Sigmoid colon (tissue), 7 donors: ENCODE measurements at places on chromosomes 3 and 15. TPM values are rescaled to one million over a fixed set of nuclear protein-coding genes. Genes with fewer than 3 reads are reported as not detected.
A peak's percentile ranks its signal among the peaks of the same experiment; 100 is the strongest.

- no peak overlapping the region for H3K27ac ChIP-seq
- H3K36me3 ChIP-seq: peaks cover 3% of the 10 kb centered on the region
- H3K4me1 ChIP-seq: no peaks in the 10 kb centered on the region
- DNase-seq: no peak
Observed at GRCh38 chr3:78670746-78671145, 1097.1 kb downstream of the ROBO1 start.

DNA sequence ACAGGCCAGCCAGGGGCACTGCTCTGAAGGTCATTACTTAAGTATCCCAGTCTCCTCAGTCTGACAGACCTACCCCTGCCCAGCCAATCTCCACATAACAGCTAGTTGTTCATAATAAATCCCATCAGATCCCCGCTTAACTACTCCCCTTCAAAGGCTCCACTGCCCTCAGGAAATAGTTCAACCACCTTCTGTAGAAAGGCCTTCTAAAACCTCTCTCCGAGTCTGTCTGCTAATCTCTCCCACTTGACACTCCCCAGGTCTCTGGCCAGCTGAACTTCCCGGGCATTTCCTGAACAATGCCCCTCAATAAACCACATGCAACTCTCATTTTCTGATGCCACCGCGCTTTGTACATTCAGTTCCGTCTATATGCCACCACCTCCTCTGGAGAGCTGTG, 6.0 kb downstream of the PRC1 start:
- no peaks in the 10 kb centered on the region for H3K36me3 ChIP-seq
- no peak overlapping the region for H3K27ac ChIP-seq
- H3K4me1 ChIP-seq: no peaks in the 10 kb centered on the region
- DNase-seq: no peak

DNA sequence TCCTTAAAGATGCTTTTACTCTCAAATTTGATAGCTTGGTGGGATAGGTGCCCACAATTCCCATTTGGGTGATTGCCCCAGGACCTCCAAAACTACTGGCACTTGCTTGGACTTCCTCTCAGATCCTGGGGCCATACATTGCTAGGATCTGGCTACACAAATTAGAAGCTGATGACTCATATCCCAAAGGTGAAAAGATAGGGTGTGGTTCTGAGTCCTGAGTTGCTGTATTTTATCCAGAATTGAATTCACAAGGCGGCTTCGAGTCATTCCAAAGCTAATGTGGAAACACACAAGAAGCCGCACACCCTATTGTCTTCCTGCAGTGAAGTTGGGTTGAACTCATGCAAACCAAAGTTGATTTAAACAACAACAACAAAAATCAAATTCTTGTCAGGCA, 53.4 kb downstream of the DUT start:
- H3K36me3 ChIP-seq: no peaks in the 10 kb centered on the region
- H3K27ac ChIP-seq: no peak overlapping the region
- no peak overlapping the region for H3K4me3 ChIP-seq
- no peaks in the 10 kb centered on the region for H3K27me3 ChIP-seq
- DNase-seq: no peak

- no peak overlapping the region for H3K27ac ChIP-seq
- no peaks in the 10 kb centered on the region for H3K36me3 ChIP-seq
- no peak overlapping the region for H3K4me3 ChIP-seq
- no peak for DNase-seq
- H3K27me3 ChIP-seq: no peaks in the 10 kb centered on the region
- no peaks in the 10 kb centered on the region for H3K4me1 ChIP-seq
Observed at GRCh38 chr3:69186575-69187093, 64.2 kb upstream of the LMOD3 start.

DNA sequence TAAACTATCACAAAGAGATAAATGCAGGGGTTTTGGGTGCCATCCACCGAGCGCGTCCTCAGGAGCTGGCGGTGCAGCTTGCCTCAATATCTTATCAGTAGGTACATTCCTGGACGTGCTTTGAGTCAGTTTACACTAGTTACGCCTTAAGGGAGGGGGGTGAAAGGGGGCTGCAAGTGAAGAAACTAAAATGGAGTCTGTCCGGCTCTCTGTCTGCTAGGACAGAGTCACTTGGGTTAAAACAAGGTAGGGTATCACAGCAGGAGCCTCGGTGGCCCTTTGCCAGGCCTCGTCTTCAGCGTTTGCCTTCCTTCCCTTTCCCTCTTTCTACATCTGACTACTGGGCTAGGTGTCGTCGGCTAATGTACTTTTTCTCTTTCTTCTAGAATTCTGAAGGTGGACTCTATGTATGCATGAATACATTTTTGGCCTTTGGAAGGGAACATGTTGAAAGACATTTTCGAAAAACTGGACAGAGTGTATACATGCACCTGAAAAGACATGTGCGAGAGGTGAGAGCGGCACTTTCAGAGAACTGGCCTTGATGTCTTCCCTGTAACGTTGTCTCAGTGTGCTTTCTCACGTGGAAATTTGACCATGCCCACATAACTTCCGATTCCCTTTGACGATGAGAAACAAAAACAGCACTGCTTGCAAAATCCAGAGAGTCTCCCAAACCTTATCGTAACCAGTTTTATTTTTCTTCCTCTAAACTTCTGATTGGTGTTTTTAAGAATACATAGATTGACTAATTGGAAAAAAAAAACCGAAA, 28.8 kb downstream of the USP13 start:
- H3K36me3 ChIP-seq: no peaks in the 10 kb centered on the region
- no peak overlapping the region for H3K27ac ChIP-seq
- no peaks in the 10 kb centered on the region for H3K27me3 ChIP-seq
- DNase-seq: no peak
- no peak overlapping the region for H3K4me3 ChIP-seq

DNA sequence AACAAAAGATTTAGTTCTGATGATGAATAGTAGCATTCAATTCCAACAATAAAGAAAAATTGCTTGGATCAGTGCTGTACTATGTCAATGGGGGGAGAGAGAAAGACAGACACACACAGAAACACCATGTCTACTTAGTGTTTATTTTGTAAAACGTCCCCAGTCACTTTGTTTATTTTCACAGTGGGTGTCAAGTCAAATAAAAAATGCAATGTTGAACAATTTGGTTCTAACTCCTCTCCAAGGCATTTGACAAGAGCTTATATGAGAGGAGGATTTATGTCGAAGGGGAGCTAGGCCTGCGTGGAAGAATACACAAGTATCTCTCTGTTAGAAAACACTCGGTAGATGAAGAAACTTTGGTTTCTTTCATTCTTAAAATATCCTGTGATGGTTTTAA, 201.7 kb upstream of the SLC2A2 start:
- H3K36me3 ChIP-seq: no peaks in the 10 kb centered on the region
- no peak overlapping the region for H3K27ac ChIP-seq
- H3K4me1 ChIP-seq: no peaks in the 10 kb centered on the region
- H3K4me3 ChIP-seq: no peak overlapping the region

GRCh38 chr15:80911821-80912220, 77.8 kb downstream of the MESD start:
- H3K27me3 ChIP-seq: no peaks in the 10 kb centered on the region
- no peak overlapping the region for H3K4me3 ChIP-seq

GRCh38 chr3:162213956-162214355, 717.3 kb downstream of the OTOL1 start:
- H3K27ac ChIP-seq: no peak overlapping the region
- H3K36me3 ChIP-seq: no peaks in the 10 kb centered on the region
- DNase-seq: no peak
- peaks cover 12% of the 10 kb centered on the region for H3K4me1 ChIP-seq
- no peaks in the 10 kb centered on the region for H3K27me3 ChIP-seq
- H3K4me3 ChIP-seq: no peak overlapping the region

- no peak overlapping the region for H3K27ac ChIP-seq
- H3K4me1 ChIP-seq: no peaks in the 10 kb centered on the region
- no peaks in the 10 kb centered on the region for H3K27me3 ChIP-seq
- no peak overlapping the region for H3K4me3 ChIP-seq
Observed at GRCh38 chr3:188972310-188972709, 199.5 kb upstream of the TPRG1 start.

GRCh38 chr15:79918278-79918677, 21.5 kb upstream of the MTHFS start:
- no peaks in the 10 kb centered on the region for H3K4me1 ChIP-seq
- no peak for DNase-seq
- H3K27ac ChIP-seq: no peak overlapping the region

- no peak for DNase-seq
- H3K4me3 ChIP-seq: no peak overlapping the region
- H3K27me3 ChIP-seq: no peaks in the 10 kb centered on the region
- no peaks in the 10 kb centered on the region for H3K36me3 ChIP-seq
- H3K4me1 ChIP-seq: no peaks in the 10 kb centered on the region
Observed at GRCh38 chr3:162421721-162422120, 925.1 kb downstream of the OTOL1 start.

- H3K4me3 ChIP-seq: no peak overlapping the region
- peaks cover 9% of the 10 kb centered on the region for H3K4me1 ChIP-seq
- H3K27ac ChIP-seq: no peak overlapping the region
- DNase-seq: no peak
Observed at GRCh38 chr3:197303452-197303851, 5.0 kb upstream of the DLG1 start.

DNA sequence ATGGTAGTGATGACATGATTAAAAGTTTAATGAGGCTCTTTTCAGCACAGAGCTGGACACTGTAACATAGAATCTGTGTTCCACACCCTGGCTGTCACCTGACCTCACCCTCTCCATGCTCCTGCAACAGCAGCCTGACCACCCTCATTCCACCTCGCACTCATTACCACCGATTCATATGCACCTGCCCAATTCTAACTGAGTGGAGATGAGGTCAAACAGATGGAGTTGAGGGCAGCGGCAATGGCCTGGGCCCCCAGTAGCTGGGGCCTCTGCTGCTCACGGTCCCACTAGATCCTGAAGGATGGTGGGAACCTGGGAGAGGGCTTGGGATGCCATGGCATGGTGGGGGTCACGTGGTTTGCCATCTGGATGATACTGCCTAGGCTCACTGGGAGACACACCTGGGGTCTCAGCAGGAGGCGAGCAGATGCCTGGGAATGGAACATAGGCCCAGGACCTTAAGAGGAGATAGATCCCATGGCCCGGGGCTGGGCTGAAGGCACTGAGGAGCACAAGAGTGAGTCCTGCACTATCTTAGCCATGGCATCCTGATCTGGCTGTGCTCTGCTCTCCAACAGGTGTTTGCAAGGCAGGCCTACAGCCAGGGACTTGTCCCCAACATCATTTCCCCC, 1.3 kb downstream of the SCN5A start:
- H3K36me3 ChIP-seq: no peaks in the 10 kb centered on the region
- no peak overlapping the region for H3K4me3 ChIP-seq
- peak; percentile 48 for DNase-seq
- peaks cover 28% of the 10 kb centered on the region for H3K27me3 ChIP-seq
- H3K4me1 ChIP-seq: peaks cover 13% of the 10 kb centered on the region

GRCh38 chr3:41997702-41998550, 36.0 kb upstream of the ULK4 start:
- peak overlapping the region; percentile 55 for H3K27ac ChIP-seq
- H3K36me3 ChIP-seq: no peaks in the 10 kb centered on the region
- no peaks in the 10 kb centered on the region for H3K27me3 ChIP-seq
- H3K4me1 ChIP-seq: no peaks in the 10 kb centered on the region
- DNase-seq: no peak

DNA sequence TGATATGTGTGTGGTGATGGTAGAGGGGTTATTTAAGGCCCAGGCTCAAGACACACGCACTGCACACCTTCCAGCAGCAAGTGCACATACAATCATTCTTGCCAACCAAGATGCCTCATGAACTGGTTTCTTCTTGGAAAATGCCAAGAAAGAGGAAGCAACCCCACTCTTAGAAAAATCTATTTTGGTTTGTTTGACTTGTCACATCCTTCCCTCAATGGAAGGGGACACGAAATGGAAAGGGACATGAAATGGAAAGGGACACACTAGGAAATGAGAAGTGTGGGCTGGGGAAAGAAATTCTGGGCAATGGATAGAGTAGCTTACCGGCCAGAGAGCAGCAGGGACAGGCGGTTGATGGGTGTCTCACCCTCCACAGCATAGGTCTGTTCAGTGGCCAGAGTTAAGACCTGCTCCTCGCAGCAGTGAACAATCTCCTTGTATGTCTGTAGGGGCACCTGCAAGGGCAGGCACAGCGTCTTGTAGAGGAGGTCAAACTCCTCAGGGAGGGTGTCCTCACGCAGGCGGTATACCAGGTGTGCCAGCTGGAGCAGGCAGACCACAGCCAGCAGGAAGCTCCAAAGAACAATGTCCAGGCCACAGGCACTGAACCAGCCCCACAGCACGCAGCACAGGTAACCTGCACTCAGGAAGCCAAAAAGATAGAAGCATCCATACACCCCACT, 640 bp downstream of the POPDC2 start:
- no peak for DNase-seq
- no peaks in the 10 kb centered on the region for H3K36me3 ChIP-seq
- peak overlapping the region; percentile 51 for H3K4me3 ChIP-seq
- H3K27ac ChIP-seq: peak overlapping the region; percentile 90

DNA sequence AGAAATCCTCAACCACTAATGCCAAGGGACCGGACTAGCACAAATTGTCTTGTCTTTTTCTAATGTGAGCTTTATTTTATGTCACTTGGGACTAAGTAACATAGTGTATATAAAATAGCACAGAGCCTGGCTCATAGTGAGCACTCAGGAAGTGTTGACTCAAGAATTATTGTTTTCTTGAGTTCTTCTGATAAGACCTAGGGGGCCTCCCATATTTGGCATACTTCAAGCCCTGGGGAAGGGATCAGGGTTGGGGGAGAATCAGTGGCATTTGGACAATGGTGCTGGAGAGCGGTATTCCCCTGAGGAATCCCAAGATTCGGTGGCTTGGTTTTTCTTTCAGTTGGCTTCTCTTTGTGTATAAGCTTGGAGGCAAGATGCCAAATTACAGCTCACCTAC, 19.4 kb downstream of the ZNF80 start:
- DNase-seq: no peak
- no peaks in the 10 kb centered on the region for H3K27me3 ChIP-seq
- H3K4me3 ChIP-seq: no peak overlapping the region
- H3K4me1 ChIP-seq: no peaks in the 10 kb centered on the region
- no peak overlapping the region for H3K27ac ChIP-seq

GRCh38 chr3:129317014-129317771, 38.5 kb downstream of the HMCES start:
- H3K4me1 ChIP-seq: peaks cover 25% of the 10 kb centered on the region
- H3K27me3 ChIP-seq: no peaks in the 10 kb centered on the region
- H3K27ac ChIP-seq: peak overlapping the region; percentile 95
- peak overlapping the region; percentile 98 for H3K4me3 ChIP-seq
- H3K36me3 ChIP-seq: no peaks in the 10 kb centered on the region

Gene FOXB1
- total RNA-seq: not detected

Gene GABRR3
- not detected for total RNA-seq

Gene GPR87
- not detected for total RNA-seq

Gene ANKRD63
- total RNA-seq: not detected
